Memory B cell (primary cell): ENCODE measurements at places on chromosomes 12 and 14.

DNA sequence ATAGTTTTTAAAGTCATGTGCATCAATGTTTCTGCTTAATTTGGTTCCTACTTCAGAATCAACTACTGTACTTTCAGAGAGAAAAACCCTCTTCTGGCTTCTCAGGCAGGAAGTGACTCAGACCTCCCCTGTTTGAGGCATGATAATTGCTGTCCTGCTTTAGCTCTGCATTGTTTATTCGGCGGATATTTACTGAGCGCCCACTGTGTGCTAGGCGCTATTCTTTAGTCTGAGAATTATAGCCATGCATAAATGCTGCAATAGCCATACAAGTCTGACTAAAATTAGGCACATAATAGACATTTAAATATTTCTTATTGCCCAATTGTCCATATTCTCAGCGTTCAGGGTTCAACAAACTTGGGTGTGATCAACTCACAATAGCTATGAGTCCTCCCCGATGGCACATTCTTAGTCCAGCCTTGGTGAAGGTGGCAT, 6.1 kb upstream of the AMIGO2 start:
- H3K27me3 ChIP-seq: no peaks in the 10 kb centered on the region
- no peak for DNase-seq
- H3K4me3 ChIP-seq: peak overlapping the region; percentile 50
- peaks cover 37% of the 10 kb centered on the region for H3K4me1 ChIP-seq

DNA sequence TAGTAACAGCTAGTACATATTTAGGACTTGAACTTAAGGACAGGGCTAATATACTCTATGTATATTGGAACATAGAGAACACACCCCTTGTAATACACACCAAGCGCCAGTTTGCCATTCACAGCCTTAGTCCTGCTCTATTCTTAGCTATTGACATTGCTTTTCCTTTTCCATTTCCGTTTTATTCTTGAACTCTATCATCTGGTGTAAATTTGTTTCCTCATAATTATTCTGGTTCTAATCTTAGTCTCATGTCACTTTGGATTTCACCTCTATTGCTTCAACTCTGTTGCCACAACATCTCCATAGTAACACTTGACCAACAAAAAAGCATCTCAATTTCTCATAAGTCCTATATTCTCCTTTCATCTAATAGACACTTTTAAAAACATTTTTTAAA, 225.7 kb downstream of the PHLDA1 start:
- no peak for DNase-seq
- H3K4me3 ChIP-seq: no peak overlapping the region
- peaks cover 3% of the 10 kb centered on the region for H3K27me3 ChIP-seq
- H3K4me1 ChIP-seq: no peaks in the 10 kb centered on the region

DNA sequence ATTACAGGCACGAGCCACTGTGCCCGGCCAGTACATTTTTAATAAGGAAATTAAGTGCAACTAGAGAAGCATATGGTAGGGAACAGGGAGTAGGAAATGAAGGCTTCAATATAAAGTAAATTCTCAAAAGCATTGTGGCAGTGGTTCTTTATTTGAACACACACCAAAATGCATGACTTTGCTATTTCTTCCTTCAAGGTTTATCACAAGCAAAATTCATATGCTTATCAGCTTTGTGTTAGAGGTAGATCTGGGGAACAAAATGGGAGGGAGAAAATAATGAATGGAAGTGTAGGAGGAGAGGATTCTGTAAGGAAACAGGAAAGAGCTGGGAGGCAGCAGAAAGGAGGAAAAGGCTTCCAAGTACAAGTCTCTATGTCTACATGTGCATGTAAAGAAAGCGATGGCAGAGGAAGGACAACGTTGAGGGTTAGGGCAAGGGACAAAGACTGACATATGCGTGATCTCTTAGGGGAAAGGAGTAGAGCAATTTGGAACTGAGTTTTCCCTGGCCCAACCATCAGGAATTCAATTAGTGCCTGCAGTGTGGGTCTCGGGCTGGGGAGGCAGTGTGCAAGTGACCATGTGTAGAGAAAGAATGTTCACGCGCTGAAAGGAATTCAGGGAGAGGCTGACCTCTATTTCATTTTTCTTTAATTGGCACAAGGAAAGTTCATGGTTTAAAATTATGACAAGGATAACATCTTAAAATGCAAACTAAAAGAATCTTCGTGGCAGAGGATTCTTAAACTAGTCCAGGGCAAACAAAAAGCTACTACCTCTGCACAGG, 22.9 kb upstream of the RASSF8 start:
- no peak overlapping the region for H3K4me3 ChIP-seq
- peaks cover 10% of the 10 kb centered on the region for H3K27me3 ChIP-seq
- no peak for DNase-seq
- H3K36me3 ChIP-seq: no peaks in the 10 kb centered on the region
- peaks cover 4% of the 10 kb centered on the region for H3K4me1 ChIP-seq

GRCh38 chr12:121718653-121719239, 6.2 kb downstream of the TMEM120B start:
- H3K4me3 ChIP-seq: no peak overlapping the region
- H3K36me3 ChIP-seq: peaks cover 2% of the 10 kb centered on the region
- no peak overlapping the region for H3K27ac ChIP-seq

GRCh38 chr12:44357494-44357893, 518.6 kb downstream of the NELL2 start:
- H3K36me3 ChIP-seq: peaks cover 10% of the 10 kb centered on the region
- DNase-seq: no peak
- no peak overlapping the region for H3K4me3 ChIP-seq
- H3K27ac ChIP-seq: no peak overlapping the region
- no peaks in the 10 kb centered on the region for H3K27me3 ChIP-seq
- H3K4me1 ChIP-seq: no peaks in the 10 kb centered on the region

DNA sequence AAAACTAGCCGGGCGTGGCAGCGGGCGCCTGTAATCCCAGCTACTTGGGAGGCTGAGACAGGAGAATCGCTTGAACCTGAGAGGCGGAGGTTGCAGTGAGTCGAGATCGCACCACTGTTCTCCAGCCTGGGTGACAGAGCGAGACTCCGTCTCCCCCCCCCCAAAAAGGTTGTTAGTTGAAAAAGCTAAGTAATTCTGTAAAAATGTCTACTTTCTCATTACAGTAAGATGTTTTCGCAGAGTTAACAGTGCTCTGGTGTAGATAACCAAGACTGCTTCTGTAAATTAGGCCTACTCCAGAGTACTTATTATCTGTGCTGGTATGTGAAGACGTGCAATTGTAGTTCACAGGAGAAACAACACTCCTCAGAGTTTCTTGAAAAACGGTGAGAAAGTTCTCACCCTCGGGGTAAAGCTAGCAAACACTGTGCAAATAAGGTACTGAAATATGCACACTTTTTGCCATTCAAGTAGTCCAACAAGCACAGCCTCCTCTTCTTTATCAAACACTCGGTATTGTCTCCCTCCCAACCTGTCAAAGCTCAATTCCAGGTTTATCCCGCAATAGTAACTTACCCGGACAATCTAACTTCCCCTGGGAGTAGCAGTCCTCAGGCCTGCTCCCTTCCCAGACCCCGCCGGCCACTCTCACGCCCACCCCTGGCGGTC, 974 bp downstream of the BTBD7 start:
- peak overlapping the region; percentile 91 for H3K4me3 ChIP-seq
- DNase-seq: no peak
- H3K27me3 ChIP-seq: no peaks in the 10 kb centered on the region
- H3K4me1 ChIP-seq: peaks cover 42% of the 10 kb centered on the region

DNA sequence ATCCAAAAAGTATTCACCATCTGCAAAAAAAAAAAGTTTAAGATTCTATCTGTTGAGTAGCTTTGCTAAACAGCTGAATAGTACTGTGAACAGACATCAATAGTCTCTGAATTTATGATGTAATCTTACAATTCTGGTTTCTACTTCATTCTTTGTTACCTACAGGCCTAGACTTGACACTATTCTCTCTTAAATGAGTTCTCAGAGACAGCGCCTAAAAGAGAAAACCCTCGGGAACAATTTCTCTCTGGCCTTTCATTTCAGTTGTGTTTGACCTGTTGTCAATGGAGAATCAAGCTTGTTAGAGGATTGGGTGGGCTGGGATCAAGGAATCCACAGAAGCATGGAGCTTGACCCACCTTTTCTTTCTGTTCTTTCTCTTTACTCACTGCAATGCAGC, 5.9 kb upstream of the TWF1 start:
- peaks cover 7% of the 10 kb centered on the region for H3K27me3 ChIP-seq
- H3K27ac ChIP-seq: no peak overlapping the region
- H3K36me3 ChIP-seq: no peaks in the 10 kb centered on the region
- no peak for DNase-seq
- H3K4me3 ChIP-seq: no peak overlapping the region

DNA sequence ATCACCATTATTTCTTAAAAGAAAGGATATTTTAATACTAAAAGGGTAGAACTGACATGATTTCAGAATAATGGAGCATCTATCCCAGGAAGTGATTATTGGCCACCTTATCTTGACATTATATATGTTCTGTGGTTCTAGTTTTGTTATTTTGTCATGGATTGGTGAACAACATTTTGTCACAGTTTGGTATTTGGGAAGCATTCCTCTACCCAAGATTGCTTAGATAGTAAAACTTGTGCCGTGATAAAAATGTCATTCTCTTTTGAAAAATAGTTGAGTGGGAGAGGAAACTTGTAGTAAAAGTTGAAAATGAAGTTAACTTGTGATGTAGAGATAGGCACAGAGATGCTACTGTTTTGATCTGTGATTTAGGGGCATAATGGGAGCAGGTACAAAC, 65.7 kb downstream of the TMX1 start:
- H3K4me3 ChIP-seq: no peak overlapping the region
- no peak for DNase-seq
- H3K27me3 ChIP-seq: peaks cover 5% of the 10 kb centered on the region
- H3K36me3 ChIP-seq: no peaks in the 10 kb centered on the region
- H3K27ac ChIP-seq: no peak overlapping the region
- H3K4me1 ChIP-seq: no peaks in the 10 kb centered on the region

- peaks cover 21% of the 10 kb centered on the region for H3K36me3 ChIP-seq
- peak overlapping the region; percentile 53 for H3K4me3 ChIP-seq
- DNase-seq: peak; percentile 52
These were observed 448.3 kb downstream of the PCNX1 start for GRCh38 chr14:71355324-71356201.

GRCh38 chr14:23066855-23067744, 9.8 kb upstream of the CDH24 start:
- H3K27ac ChIP-seq: no peak overlapping the region
- H3K4me3 ChIP-seq: no peak overlapping the region
- no peaks in the 10 kb centered on the region for H3K27me3 ChIP-seq
- H3K4me1 ChIP-seq: peaks cover 30% of the 10 kb centered on the region

DNA sequence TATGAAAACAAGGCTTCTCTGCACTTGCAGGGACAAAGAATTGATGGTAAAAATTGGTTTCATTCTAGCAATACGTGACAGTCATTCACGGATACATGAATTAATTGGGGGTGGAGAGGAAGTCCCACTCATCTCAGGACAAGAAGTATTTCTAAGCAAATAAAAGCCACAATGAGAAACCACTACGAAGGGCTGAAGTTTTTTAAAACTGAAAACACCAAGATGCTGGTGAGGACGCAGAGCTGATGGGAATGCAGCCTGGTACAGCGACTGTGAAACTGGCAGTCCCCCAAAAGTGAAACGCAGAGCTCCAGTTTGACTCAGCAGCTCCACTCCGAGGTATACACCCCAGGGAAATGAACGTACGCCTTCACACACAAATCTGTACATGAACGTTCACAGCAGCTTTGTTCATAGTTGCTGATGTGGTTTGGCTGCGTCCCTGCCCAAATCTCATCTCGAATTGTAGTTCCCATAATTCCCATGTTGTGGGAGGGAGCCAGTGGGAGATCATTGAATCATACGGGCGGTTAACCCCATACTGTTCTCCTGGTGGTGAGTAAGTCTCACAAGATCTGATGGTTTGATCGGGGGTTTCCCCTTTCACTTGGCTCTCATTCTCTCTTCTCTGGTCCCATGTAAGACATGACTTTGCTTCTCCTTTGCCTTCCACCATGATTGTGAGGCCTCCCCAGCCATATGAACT, 89.0 kb downstream of the SCARB1 start:
- H3K36me3 ChIP-seq: no peaks in the 10 kb centered on the region
- H3K4me3 ChIP-seq: peak overlapping the region; percentile 77
- H3K4me1 ChIP-seq: peaks cover 23% of the 10 kb centered on the region
- peak overlapping the region; percentile 48 for H3K27ac ChIP-seq
- H3K27me3 ChIP-seq: peaks cover 15% of the 10 kb centered on the region

GRCh38 chr14:69632164-69632563, 20.8 kb downstream of the SUSD6 start:
- no peak overlapping the region for H3K4me3 ChIP-seq
- peaks cover 2% of the 10 kb centered on the region for H3K36me3 ChIP-seq
- H3K4me1 ChIP-seq: peaks cover 76% of the 10 kb centered on the region
- peak overlapping the region; percentile 92 for H3K27ac ChIP-seq

DNA sequence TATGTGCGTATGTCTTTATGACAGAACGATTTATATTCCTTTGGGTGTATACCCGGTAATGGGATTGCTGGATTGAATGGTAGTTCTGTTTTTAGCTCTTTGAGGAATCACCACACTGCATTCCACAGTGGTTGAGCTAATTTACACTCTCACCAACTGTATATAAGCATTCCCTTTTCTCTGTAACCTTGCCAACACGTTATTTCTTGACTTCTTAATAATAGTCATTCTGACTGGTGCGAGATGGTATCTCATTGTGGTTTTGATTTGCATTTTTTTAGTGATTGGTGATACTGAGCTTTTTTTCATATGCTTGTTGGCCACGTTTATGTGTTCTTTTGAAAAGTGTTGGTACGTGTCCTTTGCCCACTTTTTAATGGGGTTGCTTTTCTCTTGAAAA, 49.7 kb downstream of the FRS2 start:
- H3K36me3 ChIP-seq: peaks cover 28% of the 10 kb centered on the region
- H3K27me3 ChIP-seq: no peaks in the 10 kb centered on the region
- H3K4me3 ChIP-seq: no peak overlapping the region
- H3K27ac ChIP-seq: no peak overlapping the region
- DNase-seq: no peak

- no peak overlapping the region for H3K4me3 ChIP-seq
- peaks cover 33% of the 10 kb centered on the region for H3K27me3 ChIP-seq
- H3K27ac ChIP-seq: no peak overlapping the region
- no peaks in the 10 kb centered on the region for H3K36me3 ChIP-seq
These were observed 125.7 kb downstream of the TSPAN9 start for GRCh38 chr12:3202734-3203446.

DNA sequence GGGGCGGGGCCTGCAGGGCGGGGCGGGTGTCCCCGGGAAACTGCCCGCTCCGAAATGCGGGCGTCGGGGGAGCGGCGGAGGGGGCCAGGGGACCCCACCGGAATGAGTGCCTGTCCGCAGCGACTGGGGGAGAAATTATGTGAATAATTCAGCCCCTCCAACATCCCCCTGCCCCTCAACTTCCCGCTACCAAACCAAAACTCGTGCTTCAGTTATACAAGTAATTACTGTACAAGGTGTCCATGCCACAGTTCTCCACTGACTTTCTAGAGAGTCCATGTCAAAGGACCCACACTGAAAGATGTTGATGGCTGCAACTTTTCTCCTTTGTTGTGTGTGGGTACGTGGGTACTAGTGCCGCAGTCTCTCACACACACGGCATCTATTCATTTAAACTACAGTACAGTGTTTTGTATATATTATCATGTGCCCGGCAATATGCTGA, 414 bp upstream of the CDK17 start:
- H3K36me3 ChIP-seq: no peaks in the 10 kb centered on the region
- H3K4me1 ChIP-seq: peaks cover 26% of the 10 kb centered on the region
- H3K27me3 ChIP-seq: no peaks in the 10 kb centered on the region
- DNase-seq: no peak

GRCh38 chr14:22434030-22434429, 155.0 kb downstream of the DAD1 start:
- H3K4me1 ChIP-seq: peaks cover 17% of the 10 kb centered on the region
- no peak overlapping the region for H3K4me3 ChIP-seq
- DNase-seq: no peak
- H3K27me3 ChIP-seq: peaks cover 8% of the 10 kb centered on the region
- no peak overlapping the region for H3K27ac ChIP-seq
